AG09309 (cell line): ENCODE measurements at places on chromosomes 2 and 18.
A peak's percentile ranks its signal among the peaks of the same experiment; 100 is the strongest.

DNA sequence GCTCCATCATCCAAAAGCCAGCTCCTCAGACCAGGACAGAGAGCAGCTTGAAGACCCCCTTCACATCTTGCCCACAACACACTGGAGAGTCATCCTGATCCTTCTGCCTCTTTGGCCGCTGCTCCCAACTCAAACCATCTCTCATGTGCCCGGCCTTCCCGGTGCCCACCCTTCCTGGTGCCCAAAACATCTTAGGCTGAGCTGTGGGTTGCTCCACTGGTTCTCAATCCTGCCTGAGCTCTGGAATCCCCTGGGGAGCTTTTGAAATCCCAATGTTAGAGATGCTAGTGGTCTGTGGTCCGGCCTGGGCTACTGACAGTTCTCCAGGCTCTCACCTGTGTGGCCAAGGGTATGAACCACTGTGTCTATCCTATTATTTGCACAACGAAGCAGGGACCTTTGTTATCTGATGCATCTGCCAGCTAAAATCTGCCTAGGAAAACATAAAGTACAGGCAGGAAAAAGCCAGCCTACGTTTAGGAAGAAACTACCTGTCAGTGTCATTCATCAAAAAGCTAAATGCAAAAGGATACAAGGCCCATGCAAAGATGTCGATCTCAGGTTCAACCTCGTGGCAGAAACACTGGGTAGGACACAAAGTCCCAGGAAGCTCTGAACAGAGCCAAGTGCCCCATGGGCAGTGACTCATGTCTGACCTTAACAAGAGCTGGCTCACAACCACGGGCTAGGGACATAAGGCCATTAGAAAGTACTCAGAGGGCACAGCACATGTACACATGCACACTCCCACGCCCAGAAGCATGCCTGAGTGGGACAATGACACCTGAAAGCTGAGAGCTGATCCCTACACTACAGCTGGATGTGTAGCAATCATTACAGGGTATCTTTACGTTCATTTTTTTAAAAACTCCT, 30.8 kb downstream of the TBC1D8 start:
- DNase-seq: no peak

GRCh38 chr2:46814160-46814961, 101.2 kb downstream of the MCFD2 start:
- DNase-seq: peak; percentile 65

DNA sequence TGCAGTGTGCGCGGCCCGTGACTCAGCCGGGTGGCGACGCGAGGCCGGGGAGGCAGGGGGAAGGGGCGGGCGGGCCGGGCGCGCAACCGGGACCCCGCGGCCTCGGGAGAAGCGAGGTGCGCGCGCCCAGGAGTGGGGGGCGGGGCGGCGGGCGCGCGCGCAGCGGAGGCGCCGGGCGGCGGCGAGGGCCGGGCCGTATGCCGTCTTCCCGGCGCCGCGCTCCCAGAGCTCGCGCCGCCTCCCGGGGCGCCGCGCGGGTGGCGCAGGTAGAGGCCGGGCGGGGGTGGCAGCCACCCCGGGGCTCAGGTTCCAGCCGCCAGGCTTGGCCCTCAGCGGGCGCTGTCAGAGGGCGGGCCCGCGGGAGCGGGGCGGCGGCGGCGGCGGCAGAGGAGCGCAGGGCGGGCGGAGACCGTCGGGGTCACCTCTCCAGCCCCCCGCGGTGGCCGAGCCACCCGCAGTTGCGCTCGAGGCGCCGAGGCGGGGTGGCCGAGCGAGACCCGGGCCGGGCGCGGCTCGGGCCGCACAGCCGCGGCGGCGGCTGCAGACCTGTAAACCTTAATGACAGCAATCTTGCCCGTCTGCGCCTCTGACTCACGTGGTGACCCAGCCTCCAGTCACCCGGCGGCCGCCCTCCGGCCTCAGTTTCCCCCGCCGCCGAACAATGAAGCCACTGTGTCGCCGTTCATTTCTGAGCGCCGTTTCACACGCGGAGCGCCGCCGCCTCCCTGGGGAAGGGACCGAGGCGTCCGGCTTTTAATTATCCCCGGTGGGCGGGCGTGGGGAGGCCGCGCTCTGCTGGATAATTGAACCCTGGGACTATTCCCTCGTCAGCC, 25.3 kb upstream of the SMAD7 start:
- DNase-seq: no peak

DNA sequence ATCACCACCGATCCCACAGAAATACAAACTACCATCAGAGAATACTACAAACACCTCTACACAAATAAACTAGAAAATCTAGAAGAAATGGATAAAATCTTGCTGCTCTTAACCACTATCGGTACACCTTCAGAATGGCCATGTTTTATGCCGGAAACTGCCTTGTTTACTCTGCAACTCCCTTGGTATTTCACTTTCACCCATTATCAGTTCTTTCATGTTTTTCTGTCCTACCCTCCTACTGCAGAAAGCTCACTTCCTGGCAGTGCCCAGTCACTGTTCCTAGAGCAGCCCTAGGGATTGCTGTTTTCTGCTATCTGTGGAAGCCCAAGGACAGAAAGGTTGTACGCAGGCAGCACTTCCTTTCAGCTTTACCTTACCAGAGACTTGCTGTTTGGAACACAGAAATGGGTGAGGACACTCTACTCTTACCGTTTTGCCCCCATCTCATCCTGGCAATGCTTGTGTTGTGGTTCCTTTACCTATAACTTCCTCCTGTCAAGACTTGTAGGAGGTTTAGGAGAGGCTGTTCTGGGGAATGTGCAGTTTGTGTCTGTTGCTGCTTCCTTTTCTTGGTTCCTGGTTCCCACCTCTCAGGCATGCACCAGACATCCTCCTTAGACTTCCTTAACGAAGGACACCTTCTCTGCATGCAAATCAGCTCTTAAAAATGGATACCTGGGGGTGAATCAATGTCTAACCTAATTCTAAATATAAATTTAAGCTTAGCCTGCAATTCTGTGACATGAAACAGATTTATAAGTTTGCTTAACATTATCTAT, 394.4 kb downstream of the SPAG16 start:
- no peak for DNase-seq

- no peak for DNase-seq
These were observed 167.3 kb downstream of the MREG start for GRCh38 chr2:215845839-215846586.
